T-helper 2 cell (primary cell): ENCODE measurements at places on chromosomes 3 and 15.

GRCh38 chr3:120908795-120909601 lies 993 bp downstream of the STXBP5L start:
- DNase-seq, result no peak

DNA sequence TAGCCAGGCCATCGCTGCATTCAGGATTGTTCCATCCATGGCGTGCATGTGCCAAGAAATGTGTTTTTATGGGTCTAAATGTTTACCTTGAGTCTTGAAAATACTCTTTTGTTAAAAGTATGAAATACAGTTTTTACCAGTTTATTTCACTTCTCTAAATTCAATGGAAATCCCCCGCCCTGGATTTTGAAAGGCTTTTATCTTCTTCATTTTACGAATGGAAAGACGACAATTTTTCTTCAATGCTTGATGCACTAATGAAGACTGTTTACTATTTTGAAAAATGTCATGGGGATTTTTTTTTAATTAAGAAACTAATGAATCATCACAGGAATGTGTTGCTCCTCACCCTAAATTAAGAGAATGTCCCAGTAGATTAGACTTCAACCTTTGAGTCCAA lies 83.5 kb downstream of the FAM81A start:
- DNase-seq, result no peak

- peak; percentile 47 for DNase-seq
These were observed 38.7 kb upstream of the MGA start for GRCh38 chr15:41621200-41622193.

- no peak for DNase-seq
These were observed 88.7 kb downstream of the LIPC start for GRCh38 chr15:58520464-58520863.

DNA sequence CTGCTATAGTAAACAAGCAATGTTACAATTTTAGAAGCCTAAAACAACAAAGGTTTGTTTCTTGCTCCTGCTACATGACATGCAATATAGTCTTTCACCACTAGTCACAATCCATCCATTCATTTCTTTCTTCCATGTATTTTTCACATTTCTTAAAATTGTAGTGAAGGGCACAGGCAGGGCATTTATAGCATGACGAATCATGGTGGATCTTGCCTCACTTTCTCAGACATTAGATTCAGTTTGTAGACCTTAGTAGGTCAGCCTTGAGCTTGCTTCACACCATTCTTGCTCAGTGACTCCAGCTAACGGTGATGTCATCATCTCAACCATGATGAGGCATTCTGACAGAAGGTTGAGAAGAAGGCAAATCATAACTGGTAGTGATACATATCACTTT lies 546.8 kb downstream of the TBL1XR1 start:
- no peak for DNase-seq

GRCh38 chr3:57999417-58000115 lies 8.7 kb upstream of the FLNB start:
- no peak for DNase-seq

DNA sequence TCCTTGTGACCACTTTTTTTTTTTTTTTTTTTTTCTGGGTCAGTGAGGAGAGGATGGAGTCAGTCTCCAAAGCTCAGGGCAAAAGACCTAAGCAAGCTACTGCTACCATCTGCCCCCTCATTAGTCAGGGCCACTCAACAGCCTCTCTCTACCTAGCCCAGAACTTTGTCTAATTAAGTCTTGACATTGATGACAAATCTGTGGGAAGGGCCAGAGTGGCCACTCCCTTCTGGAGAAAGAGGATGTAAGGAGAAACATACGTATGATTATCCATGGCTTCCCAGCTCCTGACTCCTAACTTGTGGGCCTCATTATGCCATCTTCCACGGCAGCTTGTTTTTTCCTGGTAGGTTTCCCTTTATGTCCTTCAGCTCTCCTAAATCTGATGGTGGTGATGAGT lies 37.9 kb downstream of the NR1I2 start:
- DNase-seq, result no peak

- DNase-seq, result no peak
These were observed 8.2 kb upstream of the SNTN start for GRCh38 chr3:63644212-63644797.

GRCh38 chr15:89075846-89076245 lies 12.4 kb upstream of the ABHD2 start:
- no peak for DNase-seq

DNA sequence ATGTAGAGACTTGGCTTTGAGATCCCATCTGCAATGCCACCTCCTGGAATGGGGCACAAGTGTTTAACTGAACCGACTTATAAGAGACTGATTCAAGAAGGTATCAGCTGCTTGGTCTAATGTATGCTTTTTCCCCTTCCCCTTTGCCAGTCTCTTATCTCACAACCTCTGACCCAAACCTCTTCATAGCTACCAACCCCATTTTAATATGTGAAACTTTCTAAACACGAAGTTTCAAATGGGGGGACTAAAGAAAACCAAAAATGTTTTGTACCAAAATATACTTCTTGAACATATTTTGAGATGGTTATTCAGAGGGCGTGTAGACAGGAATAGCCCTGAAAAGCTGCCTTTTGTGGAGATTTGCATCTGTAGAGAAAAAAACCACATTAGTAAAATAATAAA lies 73.1 kb downstream of the OXSM start:
- no peak for DNase-seq

DNA sequence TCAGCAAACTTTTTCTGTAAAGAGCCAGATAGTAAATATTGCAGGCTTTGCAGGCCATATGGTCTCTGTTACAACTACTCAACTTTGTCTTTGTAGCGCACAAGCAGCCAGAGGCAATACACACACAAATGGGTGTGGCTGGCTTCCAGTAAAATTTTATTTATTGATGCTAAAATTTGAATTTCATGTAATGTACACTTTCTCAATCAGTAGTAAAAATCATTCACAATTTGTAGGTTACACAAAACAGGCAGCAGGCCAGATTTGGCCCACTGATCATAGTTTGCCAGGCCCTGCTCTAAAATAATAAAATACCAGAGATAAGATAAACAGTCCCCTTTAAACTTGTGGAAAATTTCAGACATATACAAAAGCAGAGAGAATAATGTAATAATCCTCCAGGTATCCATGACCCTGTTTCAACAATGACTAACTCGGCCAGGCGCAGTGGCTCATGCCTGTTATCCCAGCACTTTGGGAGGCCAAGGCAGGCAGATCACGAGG lies 330.3 kb downstream of the SHQ1 start:
- DNase-seq, result no peak

- DNase-seq, result no peak
These were observed 209.0 kb downstream of the DOCK3 start for GRCh38 chr3:50883755-50884154.

DNA sequence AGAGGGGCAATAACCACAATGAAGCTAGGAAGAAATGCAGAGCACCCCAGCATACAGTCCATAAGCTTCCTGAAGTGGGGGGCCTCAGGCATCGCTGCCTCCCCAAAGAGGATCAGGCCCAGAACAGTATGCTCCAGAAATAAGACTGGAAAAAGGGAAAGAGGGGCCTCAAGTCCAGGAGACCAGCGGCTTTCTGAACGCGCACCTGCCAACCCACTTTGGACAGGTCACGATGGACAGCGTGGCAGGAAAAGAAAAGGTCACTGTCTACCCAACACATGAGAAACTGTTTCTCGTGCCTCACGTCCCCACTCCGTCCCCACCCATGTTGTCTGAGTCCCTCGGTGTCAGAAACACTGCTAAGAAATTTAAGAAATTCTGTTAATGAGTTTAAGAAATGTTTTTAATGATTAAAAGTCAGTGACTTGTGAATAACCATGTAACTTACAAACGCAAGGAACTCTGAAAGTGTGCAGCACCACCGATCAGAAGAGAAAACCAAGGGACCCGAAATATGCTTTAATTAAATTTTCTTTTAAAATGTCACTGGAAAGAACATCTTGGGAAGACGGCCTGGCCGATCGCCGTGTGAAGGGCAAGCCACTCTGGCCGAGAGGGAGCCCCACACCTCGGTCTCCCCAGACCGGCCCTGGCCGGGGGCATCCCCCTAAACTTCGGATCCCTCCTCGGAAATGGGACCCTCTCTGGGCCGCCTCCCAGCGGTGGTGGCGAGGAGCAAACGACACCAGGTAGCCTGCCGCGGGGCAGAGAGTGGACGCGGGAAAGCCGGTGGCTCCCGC lies 1.7 kb upstream of the PPARG start:
- no peak for DNase-seq

- DNase-seq, result no peak
These were observed 42.1 kb downstream of the CORO2B start for GRCh38 chr15:68620721-68621527.

GRCh38 chr3:8840556-8840955 lies 71.1 kb upstream of the OXTR start:
- DNase-seq, result no peak

DNA sequence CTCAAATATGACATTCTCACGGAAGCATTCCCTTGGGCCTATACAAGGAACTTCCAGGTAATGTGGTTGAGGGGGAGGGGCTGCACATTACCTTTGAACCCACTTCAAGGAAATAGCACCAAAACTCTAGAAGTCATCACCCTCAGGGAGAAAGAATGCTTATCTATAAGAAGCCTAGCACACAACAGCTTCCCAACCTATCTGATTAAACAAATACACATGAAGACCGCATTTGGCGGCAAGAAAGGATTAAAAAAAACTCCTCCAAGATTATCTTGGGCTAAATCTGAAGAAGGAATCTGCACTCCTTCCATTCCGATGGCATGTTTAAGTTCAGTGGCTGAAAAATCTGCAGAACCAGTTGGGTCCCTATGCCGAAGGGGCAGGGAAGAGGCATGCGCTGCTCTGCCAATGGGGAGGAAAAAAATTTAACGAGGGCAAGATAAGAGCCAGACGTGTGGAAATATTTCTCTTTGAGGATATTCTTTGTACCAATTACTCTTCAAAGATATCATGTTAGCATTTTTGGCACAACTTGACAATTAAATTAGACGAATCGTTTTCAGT lies 82.0 kb upstream of the WNT5A start:
- DNase-seq, result no peak

DNA sequence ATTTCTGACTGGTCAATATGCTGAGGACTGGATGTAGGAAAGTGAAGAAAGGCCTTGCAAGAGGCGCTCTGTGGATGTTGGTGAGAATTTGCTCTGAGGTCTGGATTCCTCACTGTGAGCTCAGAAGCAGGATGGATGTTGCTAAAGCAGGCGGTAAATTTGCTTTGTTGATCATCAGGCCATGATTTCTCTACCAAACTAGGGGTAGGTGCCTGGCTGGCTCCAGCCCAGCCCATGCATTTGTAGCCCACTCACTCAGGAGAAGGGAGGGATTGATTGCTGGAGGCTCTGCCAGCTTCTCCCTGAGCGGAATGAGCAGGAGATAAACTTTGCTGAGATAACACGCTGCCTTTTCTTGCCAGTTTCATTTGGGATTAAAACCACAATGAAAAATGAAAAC lies 44.3 kb upstream of the NTRK3 start:
- DNase-seq, result no peak

GRCh38 chr15:38252481-38253350 lies at the start of gene SPRED1:
Gene SPRED1 (plus strand): TSS chr15:38252836. CDS start chr15:38253186, 350 bp downstream.
- DNase-seq, result peak; percentile 4

- DNase-seq, result no peak
These were observed 245.2 kb downstream of the PLOD2 start for GRCh38 chr3:145915787-145916186.

- peak; percentile 57 for DNase-seq
These were observed 140.5 kb upstream of the TBL1XR1 start for GRCh38 chr3:177337541-177338331.

GRCh38 chr3:11514191-11514821 lies 129.4 kb downstream of the VGLL4 start:
- DNase-seq, result no peak

DNA sequence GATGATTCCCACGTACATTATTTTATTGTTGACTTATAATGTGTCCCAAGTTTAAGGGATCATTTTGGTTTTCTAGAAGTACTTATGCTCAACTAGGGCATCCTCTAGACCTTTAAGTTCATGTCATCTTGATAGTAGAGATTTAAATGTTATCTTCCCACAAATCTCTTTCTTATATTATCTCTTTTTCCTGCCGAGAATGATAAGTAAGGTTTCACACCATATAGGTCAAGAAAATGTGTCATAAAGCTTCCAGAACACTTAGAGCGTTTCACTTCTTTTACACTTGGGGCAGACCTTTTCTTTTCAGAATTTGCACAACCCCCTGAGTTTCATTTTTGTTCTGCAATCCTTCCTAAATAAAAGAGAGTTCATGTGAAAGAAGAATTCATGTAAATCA lies 142.0 kb upstream of the CBLB start:
- no peak for DNase-seq

DNA sequence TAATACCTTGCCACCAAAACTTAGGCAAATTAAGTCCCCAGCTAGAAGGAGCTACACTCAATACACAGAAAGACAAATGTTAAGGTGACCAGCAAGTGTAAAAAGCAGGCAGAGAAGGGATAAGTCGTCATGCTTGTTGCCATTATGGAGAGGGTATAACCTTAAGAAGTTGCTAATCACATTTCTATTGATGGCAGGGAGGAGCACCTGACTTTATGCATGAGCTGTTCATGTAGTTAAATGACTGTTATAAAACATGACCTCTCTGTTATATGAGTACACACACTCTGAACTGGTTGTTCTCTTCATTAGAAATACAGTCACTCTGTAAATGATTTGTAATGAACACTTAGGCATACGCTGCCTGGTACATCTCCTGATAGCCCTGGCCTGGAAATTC lies 6.6 kb upstream of the CCNL1 start:
- no peak for DNase-seq

- DNase-seq, result no peak
These were observed 363.4 kb upstream of the LRRC3B start for GRCh38 chr3:26259176-26259575.

DNA sequence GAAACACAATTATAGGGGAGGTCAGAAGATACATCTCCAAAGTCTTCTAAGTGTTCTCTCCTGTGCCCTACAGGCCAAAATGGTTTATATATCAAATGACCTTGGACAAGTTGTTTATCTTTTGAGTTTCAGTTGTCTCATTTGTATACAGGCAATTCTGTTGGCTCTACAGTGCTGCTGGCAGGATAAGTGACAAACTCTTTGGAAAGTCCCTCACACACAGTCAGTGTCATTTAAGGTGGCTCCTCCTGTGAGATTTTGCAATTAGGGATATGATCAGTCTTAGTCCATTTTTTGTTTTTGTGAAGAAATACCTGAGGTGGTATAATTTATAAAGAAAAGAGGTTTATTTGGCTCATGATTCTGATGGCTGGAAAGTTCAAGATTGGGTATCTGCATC lies 1035.8 kb upstream of the CFAP20DC start:
- DNase-seq, result no peak

- peak; percentile 20 for DNase-seq
These were observed 16.8 kb downstream of the ATG7 start for GRCh38 chr3:11288786-11289637.

DNA sequence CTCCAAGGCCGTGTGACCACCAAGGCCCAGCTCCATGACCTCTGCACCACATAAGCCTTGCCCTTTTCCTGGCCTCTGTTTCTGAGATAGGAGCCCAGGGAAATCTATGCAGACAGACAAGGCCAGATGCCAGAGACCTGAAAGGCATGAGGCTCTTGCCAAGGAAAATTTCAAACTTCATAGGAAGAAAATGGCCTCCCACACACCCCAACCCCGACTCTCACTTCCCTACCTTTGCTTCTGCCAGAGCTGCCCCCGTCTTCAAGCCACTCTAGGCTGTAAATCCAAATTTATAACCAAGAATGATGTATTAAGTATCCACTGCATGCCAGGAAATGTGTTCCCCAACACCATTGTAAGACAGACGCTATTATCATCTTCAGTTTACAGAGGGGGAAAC lies 65.5 kb upstream of the HRH1 start:
- no peak for DNase-seq
